Left kidney (tissue), 8 donors: ENCODE measurements at places on chromosomes 2 and 18. TPM values are rescaled to one million over a fixed set of nuclear protein-coding genes. Genes with fewer than 3 reads are reported as not detected.
A peak's percentile ranks its signal among the peaks of the same experiment; 100 is the strongest.

- no peak for DNase-seq
Measured at GRCh38 chr2:161703863-161704262, 79.6 kb downstream of the SLC4A10 start.

DNA sequence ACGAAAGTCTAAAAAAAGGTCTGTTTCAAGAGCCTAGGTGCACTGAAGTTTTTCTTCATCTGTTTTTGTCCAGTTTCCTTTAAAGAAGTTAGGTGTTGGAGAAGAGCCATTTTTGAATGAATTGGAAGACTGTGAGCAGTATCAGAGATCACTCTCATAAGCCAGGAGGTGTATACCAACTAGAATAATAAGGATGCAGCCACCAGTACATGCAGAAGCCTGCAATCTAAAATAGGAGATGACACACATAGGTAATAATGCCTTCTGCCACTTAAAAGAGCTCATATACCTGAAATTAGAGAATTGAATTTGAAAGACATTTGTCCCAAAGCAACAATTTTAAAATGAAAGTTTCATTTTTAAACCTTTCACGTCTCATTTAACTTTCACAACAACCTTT lies 81.7 kb downstream of the RBMS1 start:
- no peak for DNase-seq

DNA sequence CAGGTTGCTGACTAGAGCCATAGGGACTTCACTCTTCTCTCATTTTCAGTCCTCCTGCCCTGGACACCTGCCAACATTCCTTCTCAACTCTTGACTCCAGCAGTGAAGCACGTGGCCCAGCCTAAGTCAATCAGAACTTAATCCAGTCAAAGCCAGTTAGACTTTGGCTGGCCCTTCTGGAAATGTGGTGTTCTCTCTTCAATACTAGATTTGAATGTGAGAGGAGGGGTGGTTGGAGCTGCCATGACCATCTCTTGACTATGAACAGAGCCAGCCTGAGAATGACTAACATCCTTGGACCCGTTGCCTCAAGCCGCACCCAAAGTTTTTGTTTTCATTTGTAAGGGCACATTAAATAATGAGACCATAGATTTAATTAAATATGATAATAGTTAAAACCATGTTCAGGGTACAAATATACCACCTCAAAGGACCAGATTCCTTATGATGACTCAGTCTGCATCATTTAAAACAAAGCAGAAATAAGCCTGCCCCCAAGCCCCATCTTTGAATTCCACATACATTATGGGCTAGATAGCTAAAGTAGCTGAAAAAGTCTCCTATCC lies 49.7 kb upstream of the RASGRP3 start:
- DNase-seq = no peak

DNA sequence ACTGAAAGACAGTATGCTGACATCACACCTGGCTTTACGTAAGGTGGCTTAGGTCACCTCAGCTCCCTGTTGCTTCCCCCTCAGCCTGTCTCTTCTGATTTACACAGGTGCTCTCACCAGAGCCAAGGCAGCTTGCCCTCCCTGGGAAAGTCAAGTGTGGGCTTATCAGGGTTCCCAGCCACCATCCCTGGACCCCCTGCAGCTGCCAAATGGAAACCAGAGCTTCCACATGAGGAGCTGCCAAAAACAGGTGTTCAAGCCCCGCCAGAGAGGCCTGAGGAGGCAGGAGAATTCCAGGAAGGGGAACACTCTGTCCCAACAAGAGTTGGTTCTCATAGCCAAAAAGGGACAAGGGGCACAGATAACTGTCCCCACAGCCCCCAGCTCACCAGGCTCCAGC lies 266.7 kb downstream of the ATAD2B start:
- no peak for DNase-seq

- no peak for DNase-seq
Measured at GRCh38 chr2:205293559-205293958, 388.7 kb upstream of the NRP2 start.

DNA sequence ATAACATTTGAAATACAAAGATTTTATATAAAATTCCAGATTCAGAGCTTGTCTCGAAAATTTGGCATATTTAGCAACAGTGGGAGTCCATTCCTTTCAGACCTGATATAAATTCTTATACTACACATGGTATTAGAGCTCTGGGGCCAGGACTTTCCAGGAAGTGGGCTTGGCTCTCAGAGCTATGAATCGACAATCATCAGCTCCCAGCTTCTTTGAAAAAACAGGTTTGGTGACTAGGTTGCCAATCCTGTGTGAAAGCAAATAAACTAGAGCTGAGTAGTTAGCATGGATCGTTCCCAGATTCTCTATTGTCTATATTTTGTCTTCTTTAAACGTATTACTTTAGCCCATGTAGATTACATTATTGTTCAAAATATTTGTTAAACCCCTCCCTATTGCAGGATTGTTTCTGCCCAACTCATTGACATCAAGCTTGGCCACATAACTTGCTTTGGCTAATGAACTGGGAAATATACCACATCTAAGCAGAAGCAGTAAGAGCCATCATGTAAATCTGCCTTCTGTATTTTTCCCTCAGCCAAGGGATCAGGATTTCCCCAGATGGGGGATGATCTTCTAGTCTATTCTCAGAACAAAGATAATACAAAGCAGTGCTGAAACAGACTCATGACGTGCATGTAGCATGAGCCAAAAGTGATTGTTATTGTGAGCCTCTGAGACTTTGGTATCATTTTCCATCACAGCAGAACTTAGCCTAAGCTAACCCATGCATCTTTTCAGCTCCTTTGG lies 105.4 kb downstream of the KCNH7 start:
- DNase-seq = no peak

DNA sequence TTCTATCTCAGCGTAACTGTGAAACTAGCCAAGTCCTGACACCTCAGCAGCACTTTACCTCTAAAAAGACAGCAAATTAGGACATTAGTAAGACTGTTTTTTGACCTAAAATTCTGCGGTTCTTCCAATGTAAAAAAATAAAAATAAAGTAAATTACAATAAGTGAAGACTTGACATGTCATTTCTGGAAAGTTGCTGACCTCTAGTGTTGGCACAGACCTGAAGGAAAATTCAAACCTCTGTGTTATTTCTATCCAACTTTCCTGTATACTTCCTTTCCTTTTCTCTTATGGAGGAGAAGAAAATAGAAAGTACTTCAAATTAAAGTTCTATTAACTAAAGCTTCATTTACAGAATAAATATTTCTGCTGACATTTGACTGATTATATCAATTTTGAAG lies 110.6 kb downstream of the TMEM182 start:
- no peak for DNase-seq

DNA sequence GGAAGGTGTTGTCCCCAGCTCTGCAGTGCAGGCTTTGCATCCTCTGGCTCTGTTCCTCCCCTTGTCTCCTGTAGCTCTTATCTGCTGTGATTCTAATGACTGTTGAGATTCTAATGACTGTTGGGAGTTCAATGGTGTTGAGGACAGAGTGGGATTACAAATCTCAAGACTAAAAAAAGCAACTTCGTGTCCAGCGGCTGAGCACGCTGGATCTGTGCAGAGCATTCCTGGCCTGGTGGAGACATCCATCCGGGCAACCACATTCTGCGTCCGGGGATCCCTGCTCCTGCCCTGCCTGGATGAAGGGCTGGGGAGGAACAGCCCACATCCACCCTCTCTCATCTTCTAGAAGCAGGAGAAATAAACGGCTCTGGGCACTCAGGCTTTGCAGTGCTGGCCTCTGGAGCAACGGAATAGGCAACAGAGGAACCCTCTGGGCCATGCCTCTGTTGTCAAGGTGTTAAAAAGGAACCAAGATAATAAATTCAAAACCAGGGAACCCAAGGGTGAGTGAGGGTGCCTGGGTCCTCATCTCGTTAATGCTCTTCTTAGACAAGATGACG lies 106.7 kb upstream of the ASB18 start:
- DNase-seq = no peak

DNA sequence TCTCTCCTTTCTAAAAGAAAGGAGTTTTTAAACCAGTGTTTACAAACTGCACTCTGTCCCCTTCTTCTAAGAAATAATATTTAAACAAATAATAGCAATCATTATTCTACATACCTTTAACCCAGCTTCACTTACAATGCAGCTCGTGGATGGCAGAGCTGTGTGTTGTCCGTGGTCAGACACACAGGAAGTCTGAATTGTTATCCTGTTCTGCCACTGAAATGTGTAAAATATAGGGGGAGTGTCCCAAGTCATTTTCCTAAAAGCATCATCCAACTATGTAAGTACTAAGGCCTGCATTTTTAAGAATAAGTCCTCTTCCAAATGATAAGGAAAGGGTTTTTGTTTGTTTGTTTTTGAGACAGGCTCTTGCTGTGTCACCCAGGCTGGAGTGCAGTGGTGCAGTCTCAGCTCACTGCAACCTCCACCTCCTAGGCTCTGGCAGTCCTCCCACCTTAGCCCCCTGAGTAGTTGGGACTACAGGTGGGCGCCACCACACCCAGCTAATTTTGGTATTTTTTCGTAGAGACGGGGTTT lies 2.7 kb upstream of the PPP4R1 start:
- no peak for DNase-seq

DNA sequence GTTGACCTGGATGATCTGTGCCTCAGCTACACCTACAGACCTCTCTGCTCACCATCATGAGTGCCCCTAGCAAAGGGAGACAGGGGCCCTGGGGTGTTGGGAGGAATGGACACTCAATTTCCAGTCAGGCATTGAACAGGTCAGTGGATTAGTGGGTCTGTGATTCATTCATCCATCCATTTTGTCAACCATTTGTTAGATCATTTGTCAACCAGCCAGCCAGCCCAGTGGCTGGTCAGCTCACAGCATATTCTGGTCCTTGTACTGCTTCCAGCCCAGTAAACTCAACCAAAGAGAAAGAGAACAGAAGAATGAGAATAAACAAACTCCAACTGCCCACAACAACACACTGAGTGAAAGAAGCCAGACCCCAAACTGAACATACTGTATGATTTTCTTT lies 4.6 kb upstream of the KLF11 start:
- no peak for DNase-seq

DNA sequence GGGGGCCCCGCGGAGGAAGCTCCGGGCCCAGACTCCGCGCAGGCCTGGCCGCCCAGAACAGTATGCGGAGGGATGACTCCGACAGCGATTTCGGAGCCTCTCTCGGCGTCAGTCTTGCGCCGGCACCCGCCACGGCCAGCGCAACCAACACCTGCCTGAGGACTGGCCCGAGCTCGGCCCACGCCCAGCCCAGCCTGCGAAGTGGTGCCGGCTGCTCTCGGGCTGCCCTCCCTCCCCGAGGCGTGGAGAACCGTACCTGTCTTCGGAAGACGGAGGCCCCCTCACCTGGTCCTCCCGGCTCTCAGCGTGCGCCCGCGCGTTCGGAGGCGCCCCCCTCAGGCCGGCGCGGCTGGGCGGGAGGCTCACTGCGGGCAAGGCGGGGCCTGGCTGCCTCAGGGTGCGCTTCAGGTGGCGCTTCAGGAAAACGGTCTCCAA lies at the start of gene M1AP:
M1AP (minus strand) TSS at position 322 of the 435 bp plus-strand sequence. CDS start 8,055 bp downstream, outside the sequence.
- no peak for DNase-seq

DNA sequence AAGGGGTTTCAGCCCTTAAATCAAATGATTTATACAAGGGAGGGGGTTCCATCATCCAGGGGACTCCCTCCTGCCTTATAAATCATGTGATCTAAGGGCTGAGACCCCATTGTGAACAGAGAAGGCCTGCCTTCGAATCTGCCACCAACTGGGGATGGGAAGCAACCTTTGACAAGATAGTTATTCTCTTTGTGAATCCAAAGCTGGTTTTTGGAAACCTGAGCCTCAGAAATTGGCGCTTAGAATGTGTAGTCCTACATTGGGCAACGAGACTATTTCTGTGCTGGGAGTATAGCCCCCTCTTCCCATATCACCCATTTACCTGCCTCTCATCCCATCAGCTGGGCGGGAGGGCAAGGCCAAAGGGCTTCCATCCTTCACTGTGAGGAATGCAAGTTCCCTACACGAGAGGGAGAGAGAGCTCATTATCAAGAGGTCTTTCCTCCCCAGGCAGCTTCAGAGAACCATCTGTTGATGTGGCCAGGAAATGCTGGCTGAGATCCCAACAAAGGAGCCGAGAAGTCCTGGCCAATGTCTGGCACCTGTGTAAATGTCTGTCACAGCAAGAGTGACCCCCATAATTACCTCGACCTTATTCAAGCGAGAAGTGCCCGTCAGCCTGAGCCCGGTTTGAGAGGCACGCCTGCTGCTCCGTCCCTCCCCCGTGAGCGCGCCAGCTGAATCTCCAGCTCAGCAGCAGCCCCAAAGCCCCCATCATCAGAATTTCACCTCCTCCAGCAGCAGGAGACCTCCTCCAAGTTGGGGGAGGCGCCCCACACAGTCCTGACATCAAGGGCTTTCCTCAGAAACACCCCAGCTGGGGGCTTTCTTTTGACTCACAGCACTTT lies 48.4 kb upstream of the APCDD1 start:
- peak; percentile 50 for DNase-seq

GRCh38 chr2:207694811-207695281 lies 16.6 kb upstream of the CCNYL1 start:
- no peak for DNase-seq

DNA sequence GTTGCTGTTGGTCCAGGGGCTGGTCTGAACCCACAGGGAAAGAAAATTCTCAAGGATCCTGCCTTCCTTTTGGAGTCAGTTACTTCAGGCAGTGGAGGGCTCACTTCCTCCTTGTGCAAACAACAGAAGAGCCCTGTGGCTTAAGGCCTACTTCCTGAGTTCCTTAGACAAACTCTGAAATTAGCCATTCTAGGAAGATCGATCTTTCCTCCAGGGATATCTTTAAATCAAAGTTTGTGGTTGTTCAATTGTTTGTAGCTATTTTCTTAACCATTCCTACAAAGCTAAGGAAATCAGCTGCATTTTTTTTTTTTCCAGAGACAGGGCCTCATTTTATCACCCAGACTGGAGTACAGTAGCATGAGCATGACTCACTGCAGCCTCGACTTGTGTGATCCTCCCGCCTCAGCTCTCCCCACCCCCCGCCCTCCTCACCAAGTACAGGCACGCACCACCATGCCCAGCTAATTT lies 156.0 kb downstream of the TANC1 start:
- DNase-seq = no peak

DNA sequence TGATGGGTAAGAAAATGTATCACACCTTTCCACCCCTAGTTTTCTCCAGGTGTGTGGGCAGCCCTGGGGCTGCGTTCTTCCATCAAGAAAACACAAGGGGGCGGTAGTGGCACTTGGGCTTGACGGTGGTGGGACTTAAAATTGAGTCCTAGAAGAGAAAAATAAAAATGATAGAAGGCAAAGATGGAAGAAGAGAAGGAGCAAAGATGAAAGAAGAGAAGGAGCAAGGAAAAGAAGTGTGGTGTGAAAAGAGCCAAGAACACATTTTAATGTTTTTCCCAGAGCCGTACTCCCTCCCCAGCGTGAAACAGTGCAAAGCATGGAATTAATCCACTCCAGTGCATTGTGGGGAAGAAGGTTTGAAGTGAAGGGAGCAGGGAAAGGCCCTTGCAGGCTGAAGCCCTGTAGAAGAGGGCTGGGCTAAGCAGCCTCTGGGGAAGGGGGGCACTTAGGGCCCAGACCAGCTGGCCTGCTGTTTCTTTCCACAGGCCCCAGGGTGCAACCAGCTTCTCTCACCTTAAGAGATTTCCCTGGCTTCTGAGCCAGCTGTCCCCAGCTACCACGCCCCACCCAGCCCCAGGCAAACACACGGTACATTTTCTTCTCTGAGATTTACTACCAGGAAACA lies 256.8 kb downstream of the RNF152 start:
- DNase-seq = peak; percentile 55

GRCh38 chr2:99861376-99861760 lies 281.0 kb downstream of the AFF3 start:
- no peak for DNase-seq

The RAB6D gene
- 1.7 TPM for polyA plus RNA-seq

The MAPRE2 gene
- 29.6 TPM for polyA plus RNA-seq

The PARD3B gene
- 37.4 TPM for polyA plus RNA-seq

The SLC19A3 gene
- polyA plus RNA-seq = 10.7 TPM

The STARD6 gene
- polyA plus RNA-seq = not detected

The AGXT gene
- polyA plus RNA-seq = 0.12 TPM

The CFC1 gene
- polyA plus RNA-seq = not detected

The RTN4 gene
- 374 TPM for polyA plus RNA-seq

The CHRNG gene
- 1.5 TPM for polyA plus RNA-seq
